ENCODE measurements at places on chromosomes 1 and 21.

DNA sequence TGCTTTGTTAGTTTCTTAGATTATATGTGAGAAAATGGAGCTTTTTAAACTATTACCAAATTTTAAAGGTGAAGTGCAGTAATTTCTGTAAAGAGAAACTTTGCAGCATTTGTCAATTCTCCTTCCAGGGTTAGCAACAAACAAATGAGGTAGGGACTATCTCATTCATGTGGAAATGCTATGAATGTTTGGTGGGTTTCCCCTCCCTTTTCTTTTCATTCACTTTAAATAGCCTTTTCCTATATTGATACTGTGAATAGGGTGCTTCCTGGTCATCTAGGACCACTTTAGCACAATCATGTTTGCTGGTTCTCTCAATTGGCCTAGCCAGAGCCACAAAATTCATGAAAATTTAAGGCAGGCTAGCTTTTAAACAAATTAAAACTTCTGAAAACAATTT lies 20.6 kb downstream of the ZBTB37 start:
- no peak for DNase-seq

DNA sequence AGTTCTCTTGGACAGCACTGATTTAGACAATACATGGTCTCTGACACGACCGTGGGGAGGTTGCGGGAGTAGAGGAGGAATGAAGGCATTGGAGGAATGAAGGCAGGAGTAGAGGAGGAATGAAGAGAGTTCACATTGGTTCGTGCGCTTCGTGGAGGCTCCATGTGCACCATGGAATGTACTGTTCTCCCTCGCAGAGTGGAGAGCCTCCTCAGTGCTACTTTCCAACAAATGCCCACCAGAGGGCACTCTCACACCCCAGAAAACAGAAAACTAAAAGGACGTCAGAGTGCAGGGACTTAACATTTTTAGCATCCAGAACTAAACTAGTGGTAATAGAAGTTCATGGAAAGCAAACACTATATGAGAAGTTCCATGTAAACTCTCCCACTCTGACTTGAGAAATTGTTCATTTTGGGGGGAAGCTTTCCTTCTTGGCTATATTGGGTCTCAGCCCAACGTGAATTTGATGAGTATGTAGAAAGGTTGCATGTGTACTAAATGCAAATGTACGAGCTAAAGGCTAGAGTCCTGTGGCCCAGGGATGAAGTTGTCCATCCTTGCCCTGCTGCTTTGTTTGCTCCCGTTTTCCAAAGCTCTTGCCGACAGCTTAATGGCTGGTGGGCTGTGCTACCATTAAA lies 211.6 kb downstream of the LMX1A start:
- DNase-seq: peak; percentile 65

- DNase-seq: no peak
Measured at GRCh38 chr1:32954168-32954567, 10.4 kb downstream of the RNF19B start.

DNA sequence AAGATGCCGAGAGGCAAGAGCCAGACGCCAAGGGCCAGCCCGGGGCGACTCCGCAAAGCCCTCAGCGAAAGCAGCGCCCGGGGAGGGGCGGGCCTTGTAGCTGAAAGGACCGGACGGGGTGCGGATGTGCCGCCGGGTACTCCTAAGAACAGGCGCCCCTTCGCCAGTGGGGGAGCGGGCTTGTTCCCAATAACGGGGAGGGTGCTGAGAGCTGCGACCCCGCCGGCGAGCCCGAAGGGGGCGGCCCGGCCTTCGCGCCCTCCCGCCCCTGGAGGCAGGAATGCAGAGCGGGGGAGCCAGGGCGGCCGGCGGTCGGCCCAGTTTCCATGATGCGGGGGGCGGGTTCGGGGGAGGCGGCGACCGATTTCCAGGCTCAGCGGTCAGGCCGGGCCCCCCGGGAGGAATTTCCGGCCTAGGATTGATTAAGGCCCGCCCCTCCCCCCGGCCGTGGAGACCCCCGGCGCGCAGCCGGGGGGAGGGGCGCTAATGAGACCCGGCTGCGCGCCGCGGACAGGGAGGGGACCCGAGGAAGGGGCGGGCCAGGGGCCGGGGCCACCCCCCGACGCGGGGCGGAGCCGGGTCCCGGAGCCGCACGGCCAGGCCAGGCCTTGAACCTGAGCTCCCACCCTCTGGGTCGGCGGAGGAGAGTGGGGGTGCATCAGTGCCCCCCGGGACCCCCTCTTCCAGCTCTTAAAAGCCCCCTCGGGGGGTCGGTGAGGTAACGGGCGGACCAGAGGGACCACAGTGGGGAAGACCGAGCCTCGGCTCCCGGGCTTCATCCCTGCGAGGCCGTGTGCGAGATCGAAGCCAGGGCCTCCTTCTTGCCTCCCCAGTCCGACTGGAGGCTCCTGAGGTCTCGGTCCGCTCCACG lies 898 bp upstream of the TMEM200B start:
- peak; percentile 94 for DNase-seq

DNA sequence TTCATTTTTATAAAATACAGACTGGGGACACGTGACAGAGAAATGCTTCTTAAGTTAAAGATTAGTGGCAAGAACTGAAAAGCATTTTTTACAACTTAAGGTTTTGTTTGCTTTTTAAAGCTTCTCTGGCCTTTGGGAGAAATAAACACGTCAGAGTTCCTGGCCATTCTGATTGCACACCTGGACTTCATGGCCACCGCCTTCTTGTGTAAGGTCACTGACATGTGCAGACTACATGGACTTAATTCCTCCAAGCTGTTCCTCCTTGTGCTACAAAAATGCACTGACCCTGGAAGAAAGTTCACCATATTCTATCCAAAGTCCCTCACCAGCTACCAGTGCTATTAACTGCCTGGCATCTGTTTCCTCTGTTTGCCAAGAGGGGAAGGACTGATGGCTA lies 56.1 kb downstream of the GADD45A start:
- DNase-seq: no peak

GRCh38 chr21:45424854-45425795 lies 20.2 kb downstream of the COL18A1 start:
- no peak for DNase-seq

GRCh38 chr1:162070094-162070748 lies 730 bp downstream of the NOS1AP start:
- DNase-seq: no peak

DNA sequence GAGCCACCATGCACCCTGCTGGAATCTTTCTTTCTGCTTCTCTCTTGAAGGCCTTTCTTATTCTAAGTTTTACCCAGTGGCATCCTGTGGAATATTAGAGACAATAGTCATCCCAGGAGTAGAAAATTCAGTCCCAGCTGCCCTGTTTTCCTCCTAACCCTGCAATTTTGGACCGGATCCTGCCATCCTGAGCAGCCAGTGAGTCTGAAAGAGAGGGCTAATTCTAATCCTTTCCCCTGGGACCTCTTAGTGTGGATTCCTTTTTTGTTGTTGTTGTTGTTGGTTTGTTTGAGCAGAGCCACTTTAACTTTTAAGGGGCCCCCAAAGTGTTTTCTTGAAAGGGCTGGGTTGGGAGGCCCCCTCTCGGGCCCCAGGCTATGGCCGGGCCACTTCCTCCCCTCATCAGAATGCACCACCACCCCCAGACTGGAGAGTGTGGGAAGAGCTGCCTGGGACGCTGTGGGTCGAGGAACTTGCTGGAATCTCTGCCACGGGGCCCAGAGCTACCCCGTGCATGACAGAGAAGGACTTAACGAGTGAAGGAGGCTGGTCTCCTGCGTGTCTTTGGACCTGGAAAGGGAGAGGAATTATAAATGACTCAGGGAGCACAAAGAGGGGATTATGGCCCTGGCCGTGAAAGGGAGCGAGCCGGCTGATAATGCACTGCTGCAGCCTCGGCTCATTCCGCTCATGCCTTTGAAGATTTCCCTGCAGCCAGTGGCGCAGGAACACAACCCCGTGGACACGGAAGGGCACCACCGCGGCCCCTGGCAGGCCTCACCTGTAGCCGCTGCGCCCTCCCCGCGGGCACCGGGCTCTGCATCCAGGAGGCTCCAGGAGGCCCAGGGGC lies 81.0 kb upstream of the AKT3 start:
- DNase-seq: peak; percentile 54

DNA sequence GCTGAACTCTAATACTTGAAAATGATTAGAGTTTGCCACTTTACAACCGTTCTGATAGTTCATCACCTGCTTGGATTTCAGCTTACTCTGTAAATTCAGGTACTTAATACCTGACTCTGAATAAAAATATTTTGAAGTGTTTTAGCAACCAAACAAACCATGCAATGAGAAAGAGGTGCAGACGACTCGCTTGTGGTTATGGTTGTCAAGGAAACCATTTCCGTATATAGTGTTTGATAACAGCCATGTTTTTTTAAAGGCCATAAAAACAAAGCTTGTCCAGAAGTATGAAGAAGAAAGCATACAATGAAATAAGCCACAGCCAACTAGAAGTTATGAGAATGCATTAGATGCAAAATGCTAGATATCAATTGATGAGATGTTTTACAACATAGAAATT lies 167.2 kb upstream of the HMCN1 start:
- DNase-seq: peak; percentile 74
